Bronchial epithelial cell (primary cell): ENCODE measurements at places on chromosomes 2 and 18.
A peak's percentile ranks its signal among the peaks of the same experiment; 100 is the strongest.

DNA sequence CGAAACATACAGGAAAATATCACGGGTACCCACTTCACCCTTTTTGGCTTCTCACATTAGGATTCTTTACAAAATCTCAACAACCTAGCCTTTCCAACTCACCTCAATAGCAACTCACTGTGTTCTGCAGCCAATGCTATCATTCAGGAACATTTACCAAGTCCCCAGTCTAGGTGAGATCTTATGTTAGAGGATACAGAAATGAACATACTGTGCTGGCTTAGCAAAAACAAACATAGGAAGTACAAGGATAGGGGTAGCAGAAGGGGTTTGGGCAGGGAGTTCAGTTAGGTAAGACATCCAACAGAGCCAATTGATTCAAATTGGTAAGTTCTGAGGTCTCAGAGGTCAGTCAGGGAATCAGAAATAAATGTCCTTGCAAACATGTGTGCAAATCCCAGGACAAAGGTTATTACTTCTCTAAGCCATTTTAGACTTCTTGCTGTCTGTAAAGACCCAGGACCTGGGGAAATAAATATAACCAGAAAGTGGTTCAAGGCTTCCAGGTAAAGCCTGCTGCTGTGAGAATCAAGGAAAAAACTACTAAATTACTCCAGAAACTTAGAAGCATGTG, 556.3 kb upstream of the CHAC2 start:
- no peak for DNase-seq

DNA sequence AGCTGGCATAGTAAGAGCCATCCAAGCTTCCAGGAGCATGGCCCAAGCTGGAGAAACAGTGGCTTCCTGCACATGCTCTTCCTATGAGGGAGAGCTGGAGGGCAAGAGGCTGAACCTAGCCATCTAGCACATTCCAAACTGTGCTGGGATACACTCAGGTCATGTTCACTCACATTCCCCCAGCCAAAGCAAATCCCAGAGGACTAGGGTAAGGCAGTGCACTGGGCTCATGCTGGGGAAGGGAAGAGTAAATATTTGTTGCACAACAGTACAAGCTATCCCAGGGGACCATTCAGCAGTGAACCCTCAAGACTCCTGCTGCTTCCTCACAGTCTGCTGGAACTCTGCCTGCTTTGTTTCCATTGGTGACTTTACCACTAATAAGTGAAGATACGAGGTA, 20.7 kb upstream of the GYPC start:
- DNase-seq = no peak

DNA sequence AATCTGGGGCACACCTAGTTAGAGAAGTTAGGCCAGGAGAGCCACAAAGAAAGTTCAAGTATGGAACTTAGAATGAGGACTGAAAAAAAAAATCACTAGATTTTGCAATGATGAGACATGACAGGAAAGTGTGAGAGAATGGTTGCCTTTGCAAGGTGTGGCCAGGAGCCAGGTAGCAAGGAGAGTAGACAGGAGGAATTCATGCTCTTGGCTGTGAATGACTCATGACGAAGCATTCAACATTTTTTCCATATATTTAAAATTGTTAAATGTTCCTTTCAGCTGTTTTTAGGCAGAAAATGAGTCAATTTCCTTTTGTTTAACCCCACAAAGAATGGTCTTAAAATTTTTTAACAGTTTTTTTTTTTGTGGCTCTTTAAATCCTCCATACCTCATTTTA, 636.9 kb downstream of the PLCL1 start:
- DNase-seq = peak; percentile 71

GRCh38 chr2:42074661-42075060, 26.8 kb downstream of the PKDCC start:
- no peak for DNase-seq

DNA sequence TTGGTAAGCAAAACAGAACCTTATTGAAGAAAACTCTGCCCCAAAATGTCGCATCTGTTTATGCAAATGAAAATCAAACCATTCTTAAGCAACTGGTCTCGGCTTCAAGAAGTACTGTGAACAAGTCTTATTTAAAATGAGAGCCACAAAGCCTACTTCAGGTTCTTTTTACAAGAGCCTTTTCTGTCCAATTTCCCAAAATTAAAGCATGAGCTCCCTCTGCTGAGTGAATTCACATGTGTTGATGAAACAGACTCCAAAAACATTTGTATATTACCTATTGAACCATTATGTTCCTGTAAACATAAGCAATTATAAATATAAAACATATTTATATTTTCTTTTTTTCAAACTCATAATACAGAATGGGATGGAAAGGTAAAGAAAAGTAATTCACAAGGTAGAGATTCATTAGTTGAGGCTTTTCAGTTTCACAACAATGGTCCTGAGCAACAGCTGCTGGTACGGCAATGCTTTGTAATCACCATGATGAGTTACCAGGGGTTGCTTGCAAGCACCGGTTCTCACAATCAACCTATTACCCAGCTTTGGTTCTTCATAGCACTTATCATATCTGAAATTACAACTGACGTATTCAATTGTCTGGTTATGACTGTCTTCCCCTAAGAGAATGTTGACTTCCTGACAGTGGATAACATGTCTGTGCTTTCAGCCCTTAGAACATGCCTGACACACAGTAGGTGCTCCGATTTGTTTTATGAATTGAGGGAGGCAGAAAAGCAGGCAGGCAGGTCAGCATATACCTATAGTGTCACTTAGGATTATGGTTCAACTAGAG, 108.4 kb upstream of the BZW1 start:
- DNase-seq = peak; percentile 79

- no peak for DNase-seq
These were observed 74.8 kb upstream of the FRZB start for GRCh38 chr2:182941121-182941722.

GRCh38 chr18:39365836-39366485, 1800.4 kb upstream of the CELF4 start:
- DNase-seq = no peak

DNA sequence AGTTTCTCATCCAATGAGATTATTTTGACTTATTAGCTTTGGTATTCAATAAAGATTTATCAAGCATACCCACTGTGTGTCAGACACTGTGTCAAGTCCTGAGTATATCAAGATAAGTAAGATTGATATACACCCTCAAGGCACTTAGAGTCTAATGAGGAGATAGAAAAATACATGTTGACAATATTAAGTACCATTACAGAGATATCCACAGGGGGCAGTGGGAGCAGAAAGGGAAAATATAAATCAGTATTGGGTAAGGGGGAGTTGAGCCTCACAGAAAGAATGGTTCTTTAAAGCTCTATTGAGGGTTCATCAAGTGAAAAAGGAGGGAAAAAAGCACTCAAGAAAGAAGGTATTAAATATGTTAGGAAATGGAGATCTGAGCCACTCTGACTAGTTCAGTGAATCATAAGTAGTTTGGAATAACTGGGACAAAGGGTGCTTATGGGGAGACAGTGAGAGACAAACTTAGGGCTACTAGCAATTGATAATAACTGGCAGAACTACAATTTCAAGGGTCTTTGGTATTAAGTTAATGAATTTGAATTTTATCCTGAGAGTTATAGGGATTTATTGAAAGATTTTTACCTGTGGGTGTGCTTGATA, 45.5 kb upstream of the SLC8A1 start:
- DNase-seq = peak; percentile 8

- no peak for DNase-seq
These were observed 474.9 kb upstream of the CWC22 start for GRCh38 chr2:180481998-180482397.

GRCh38 chr2:185608799-185609198, 129.8 kb upstream of the FSIP2 start:
- peak; percentile 44 for DNase-seq

GRCh38 chr18:42745171-42745570, 370.3 kb downstream of the RIT2 start:
- DNase-seq = no peak

GRCh38 chr18:53941601-53942338, 282.7 kb downstream of the MBD2 start:
- peak; percentile 25 for DNase-seq

DNA sequence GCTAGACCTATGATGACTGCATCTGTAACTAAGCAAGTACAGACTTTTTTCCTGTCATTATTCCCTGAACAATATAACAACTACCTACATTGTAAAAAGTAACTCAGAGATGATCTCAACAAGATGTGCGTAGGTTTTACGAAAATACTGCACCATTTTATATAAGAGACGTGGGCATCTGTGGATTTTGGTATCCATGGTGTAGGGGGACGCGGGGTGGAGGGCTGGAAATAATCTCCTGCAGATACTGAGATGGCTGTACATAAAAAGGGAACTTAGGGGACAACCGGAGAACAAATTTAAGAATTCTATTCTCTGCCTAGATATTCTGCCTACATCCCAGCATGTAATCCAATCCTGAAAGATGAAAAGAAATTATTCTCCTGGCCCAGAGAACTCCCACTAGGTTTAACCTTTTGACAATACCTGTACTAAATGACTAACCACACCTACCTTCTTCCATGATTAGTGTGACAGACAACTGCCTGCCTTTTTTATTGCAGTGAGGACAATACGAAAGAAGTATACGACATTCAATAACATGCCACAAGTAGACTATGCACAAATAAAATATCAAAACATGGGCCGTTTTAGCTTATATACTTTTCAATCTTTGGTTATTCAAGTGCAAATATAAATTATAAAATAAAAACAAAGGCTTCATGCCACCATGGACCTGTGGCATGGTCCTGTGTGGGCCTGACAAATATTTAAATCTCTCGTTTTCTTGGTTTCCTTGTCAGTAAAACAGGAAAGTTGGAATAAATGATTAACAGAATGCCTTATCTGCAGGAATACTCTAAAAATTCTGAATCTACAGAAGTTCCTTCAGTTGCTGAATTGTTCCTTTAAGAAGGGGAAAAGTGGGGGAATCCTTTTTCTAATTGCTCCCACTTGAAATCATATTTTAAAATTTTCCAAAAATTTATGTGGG, 46.3 kb downstream of the RTN4 start:
- no peak for DNase-seq

DNA sequence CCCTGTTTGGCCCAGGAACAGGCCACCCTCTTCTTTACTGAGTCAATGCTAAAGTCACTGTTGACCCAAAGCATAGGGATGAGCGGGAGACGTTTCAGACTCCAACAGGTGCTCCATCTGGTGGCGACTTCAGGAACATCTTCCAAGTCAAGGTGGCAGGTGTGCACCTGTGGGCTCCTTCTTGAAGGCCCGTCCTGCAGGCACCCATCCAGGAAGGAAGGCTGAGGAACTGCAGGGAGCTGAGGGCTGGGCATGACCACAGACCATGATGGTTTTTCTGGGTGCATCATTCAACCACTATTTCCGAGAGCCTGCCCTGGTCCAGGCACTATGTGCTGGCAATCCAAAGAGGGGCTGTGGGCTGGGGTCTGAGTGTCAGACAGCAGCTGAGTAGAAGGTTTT, 142.8 kb downstream of the NDUFA10 start:
- peak; percentile 23 for DNase-seq

- no peak for DNase-seq
These were observed 4.7 kb upstream of the THNSL2 start for GRCh38 chr2:88165332-88166003.

DNA sequence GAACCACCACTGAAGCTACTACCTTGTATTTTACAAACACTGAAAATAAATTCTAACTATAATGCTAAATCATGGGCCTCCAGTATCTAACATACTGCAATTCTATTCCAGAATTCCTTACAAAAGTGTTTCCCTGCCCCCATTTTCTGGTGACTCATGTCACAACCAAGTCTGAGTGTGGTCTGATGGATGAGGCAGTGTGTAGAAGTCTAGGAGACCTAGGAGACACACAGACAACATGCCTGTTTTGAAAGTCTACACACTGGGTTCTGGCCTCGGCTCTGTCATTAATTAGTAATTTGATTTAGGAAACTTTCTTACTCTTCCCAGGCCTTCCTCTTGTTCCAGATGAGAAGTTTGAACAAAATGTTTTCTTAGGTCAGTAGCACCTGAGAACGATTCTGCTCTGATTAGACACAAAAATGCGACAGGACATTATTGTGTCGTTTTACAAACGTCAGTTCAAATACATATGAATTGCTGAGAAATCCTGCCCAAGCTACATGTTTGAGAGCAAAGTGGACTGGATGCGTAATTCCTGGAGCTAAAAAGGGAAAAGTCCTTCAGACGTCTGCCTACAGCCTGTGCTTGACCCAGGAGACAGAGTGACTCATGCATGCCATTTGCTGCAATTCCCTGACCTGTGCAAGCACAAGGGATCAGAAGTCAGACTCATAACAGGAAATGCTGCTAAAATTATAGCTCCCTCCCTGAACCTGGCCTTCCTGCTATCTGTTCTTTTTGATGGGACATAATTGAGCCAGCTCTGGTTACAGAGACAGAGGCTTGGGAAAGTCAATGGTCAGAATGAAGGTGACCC, 494.4 kb downstream of the SOX11 start:
- DNase-seq = peak; percentile 15

DNA sequence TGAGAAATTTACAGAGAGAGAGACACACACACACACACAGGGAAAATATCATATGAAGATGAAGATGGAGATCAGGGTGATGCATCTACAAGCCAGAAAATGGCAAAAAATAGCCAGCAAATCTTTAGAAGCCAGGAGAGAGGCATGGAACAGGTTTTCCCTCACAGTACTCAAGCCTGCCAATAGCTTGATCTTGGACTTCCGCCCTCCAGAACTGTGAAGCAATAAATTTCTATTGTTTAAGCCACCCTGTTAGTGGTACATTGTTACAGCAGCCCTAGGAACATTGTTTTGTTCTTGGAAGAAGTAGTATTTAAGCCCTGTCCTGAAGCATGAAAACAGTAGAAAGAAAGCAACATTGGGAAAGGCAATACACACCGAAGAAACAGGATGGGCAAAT, 292.0 kb upstream of the LRP1B start:
- DNase-seq = no peak

DNA sequence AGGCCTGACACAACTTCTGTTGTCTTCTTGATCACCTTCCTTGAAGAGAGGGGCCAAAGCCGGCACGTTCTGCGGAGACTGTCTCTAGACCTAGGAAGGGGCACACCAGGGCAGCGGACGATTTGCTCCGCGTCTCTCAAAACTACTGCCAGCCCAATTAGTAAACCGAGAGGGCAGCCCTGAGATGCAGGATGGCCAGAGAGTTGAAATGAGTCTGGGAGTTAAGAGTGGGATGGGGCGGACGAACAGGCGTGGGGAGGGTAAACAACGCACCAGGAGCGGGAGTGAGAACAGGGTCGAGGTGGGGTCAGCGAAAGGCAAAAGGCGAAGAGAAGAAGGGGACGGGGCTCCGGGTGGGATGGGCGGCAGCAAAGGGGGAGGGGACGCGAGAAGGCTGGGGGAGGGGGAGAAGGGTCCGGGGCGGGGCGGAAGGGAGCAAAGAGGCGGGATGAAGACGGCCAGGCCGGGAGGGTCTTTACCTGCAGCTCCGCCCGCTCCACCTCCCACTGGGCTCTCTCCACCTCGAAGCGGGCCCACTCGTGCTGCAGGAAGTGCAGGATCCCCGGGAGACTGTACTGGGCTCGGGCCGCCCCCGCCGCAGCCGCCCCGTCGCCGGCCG, 476 bp downstream of the STRN start:
- DNase-seq = peak; percentile 13

DNA sequence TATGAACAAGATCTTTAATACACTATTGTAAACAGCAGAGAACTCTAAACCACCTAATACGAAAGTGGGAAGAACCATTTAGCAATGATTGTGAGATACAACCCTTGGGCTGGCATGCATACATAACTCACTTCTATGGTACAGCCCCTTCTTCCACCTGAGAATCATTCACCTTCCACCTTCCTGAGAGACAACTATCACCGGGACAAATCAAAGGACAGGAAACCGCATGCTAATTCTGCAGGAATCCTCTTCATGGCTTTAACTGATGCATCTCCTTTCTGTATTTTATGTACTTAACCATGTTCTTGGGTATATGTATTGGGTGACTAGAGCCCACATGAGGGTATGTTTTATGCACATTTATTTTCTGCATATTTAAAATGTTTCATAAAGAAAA, 123.2 kb downstream of the TRABD2A start:
- no peak for DNase-seq

GRCh38 chr2:157418239-157418641, 25.6 kb downstream of the CYTIP start:
- no peak for DNase-seq
